Posterior cingulate gyrus (tissue), 11 donors: ENCODE measurements at places on chromosomes 7 and 10.

GRCh38 chr10:126459878-126460481 is 71.7 kb upstream of the ADAM12 start:
- peak; percentile 73 for DNase-seq

DNA sequence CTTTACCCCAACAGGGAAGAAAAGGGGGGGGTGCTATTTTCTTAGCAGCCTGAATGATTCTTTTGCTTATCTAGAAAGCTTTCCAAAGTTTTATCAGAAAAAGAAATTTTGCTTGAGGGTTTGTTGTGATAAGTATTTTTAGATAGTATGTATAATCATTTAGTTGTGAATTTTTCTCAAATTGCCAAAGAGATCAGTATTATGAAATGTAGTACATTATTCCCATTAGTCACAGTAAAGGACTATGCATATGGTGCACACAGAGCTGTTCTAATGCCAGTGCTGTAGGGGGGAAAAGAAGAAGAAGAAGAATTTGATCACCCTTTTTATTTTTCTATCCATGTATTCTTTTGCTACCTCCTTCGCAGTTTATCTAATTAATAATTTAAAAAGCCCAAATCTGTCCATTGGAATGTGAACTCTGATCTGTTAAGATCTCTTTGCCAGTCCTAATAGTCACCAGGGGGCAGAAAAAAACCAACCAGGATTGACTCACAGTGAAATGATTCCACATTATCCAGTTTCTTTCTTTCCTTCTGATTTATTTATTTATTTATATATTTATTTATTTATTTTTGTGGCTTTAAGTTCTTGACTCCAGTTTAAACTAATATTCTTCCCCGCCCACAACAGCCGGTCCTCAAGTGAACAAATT is 4.7 kb downstream of the RBM20 start:
- no peak for DNase-seq

- DNase-seq: no peak
Measured at GRCh38 chr7:36906448-36906847, 182.2 kb upstream of the AOAH start.

DNA sequence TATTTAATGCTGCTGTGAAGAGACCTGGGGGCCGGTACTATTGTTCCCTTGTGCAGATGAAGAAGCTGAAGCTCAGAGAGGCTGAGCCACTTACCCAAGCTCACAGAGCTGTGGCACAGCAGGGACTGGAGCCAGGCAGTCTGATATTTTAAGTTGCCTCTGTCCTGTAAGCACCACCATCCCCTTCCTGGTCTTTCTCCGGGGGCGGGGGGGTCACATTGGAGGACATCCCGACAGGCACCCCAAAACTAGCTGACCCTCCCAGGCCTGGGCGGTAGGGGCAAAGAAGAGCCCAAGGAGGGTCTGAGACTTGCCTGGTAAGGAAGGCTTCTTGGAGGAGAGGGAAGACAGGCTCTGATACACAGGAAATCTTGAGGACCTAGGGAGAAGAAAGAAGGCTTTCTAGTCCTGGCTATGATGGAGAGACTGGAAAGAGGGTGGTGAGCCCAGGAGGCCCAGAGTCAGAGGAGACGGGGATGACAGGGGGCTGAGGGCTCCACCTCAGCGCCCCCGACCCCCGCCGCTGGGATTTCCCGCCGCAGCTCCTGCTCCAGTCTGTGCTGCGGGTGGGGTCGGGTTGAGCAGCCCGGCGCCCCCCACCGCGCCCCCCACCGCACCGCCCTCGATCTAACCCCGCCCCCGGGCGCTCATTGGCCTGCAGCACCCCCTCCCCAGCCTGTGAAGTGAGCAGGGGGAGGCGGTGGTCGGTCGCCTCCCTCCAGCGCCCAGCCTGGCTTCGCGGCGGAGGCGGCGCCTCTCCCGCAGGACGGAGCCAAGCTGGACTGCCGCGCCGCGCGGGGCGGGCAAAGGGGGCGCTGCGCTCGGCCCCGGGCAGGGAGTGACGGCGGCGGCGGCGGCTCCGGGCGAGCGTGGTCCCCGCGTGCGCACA is at the start of gene ADCYAP1R1:
TSS of gene ADCYAP1R1 (plus strand) at position 711 of the 889 bp plus-strand sequence. CDS start 10,957 bp downstream, outside the sequence.
- peak; percentile 68 for DNase-seq

DNA sequence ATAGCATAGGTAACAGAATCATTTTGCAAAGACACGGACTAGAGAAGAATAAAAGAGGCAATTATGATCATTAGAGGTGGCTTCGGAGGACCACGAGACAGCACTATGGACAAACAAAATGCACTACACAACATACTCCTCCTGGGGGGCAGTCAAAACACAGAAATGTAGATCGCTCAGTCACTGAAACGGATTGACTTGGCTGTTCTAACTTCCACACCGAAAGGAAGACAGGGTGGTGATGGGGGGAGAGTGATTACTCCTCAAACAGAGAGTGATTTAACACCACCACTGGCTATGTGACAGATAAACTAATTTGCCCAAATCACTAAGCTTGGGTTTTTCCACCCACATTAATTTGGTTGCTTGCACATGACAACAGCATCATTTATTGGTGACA is 14.1 kb upstream of the PPA1 start:
- DNase-seq: no peak

DNA sequence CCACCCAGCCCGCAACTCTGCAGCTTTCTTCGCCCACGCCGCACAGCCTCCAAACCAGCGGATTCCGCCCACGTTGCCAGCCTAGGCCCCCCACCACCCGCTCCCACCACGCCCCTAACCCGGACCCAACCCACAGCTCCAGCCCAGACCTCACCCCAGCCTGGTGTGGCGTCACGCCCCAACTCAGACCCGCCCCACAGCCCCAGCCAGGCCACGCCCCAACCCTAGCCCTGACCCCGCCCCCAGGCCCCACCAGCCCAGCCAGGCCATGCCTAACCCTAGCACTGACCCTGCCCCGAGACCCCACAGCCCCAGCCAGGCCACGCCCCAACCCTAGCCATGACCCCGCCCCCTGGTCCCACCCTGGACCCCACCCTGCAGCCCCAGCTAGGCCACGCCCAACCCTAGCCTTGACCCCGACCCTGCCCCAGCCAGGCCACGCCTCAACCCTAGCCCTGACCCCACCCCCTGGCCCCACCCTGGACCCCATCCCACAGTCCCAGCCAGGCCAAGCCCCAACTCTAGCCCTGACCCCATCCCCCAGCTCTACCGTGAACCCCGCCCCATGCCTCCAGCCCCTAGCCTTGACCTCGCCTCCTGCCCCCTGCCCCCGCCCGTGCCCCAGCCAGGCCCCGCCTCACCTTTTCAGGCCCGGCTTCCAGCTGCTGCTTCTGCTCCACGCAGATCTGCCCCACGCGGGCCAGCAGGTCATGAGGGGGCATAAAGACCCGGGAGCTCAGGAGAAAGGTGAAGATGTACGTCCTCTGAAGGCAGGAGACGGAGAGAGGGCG is 64.0 kb downstream of the RASGEF1A start:
- DNase-seq: peak; percentile 80

DNA sequence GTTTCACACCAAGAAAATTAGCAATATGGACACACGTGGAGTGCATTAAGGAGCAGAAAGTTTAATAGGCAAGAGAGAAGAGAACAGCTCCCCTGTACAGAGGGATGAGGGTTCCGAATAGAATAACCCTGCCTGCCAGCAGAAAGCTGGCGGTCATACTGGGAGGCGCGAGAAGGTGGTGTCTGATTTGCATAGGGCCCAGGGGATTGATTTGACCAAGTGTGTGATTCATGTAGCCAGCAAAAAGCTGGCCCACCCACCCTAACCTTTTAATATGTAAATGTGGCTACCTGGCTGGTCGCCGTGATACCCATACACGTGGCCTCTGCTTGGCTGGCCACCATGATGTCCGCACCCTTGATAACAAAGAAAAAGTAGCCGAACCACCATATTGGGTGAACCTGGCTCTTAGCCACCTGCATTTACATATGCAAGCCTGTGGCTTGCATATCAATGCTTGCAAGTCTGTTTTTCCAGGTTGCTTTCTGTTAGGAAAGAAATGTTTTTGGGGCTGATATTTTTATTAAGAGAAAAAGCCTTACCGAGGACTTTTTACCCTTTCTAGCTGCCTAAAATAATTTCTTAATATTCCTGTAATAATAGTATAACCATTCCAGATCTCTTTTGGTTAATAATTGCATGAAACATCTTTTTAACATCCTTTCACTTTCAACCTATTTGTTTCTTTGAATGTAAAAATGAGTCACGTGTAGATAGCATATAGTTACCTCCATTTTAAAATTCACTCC is 20.5 kb upstream of the VWDE start:
- DNase-seq: no peak

DNA sequence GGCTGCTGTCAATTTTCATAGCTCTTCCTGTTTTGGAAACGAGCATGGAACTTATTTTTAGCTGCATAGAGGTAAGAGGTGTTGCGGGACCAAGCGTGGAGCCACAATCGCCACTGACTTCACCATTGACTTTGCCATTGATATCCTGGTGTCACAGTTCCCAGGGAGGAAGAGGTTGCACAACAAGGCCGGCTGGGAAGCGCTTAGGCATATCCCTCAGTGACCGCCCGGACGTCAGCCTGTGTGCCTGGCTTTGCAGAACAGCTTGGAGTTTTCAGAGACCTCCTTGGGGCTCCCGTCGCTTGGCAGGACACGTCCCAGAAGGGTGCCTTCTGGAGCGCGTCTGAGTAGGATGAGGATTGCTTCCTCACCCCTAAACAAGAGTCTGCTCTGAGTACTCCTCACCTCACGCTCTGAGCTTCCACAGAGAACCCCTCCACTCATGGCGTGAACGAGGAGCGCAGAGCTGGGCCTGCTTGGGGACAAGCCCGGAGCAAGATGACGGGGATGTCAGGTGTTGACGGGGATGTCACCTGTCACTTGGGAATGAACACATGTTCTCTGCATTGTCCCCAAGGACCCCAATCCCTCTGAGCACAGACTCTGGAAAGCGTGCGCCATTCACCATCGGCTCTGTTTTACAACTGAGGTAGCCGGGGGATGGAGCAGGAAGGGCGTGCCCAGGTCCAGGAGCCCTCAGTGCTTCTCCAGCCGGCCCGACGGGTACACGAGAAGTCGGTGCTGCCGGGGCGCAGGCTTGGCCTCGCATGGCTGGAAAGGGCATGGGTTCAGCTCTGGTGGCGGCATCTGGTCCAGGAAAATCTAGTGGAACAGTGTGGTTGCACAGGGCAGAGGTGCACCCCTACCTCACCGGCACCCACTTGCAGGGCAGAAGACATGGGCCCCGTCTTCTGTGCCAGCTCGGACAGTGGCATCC is 192.3 kb upstream of the SHH start:
- no peak for DNase-seq

- DNase-seq: no peak
Measured at GRCh38 chr10:132385389-132385667, 11.7 kb upstream of the PWWP2B start.

- no peak for DNase-seq
Measured at GRCh38 chr7:90710466-90710850, 114.3 kb downstream of the CDK14 start.

DNA sequence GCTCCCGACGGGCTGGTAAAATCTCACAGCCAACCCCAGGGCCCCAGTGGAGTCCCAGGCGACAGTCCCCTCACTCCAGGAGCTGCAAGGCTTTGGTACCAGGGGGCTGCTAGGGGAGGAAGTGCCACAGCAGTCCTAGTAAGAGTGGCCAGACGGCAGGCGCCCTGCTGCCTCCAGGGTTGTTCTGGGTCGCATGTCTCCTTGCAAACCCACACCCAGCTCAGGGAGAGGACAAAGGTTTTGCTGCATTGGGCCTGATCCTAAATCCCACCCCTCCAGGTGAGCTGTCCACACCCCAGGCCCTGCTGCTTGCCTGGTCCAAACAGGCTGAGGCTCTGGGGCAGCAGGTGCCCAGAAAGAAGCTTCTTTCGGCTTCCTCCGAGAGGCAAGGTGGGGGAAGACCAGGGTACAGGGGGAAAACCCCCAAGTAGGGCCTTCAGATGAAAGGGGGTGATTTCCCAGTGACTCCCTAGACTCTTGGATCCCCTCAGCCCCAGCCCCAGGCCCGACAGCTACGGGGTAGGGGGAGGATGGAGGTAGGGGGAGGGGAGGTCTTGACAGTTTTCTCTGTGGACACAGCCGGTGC is 4.2 kb upstream of the KCP start:
- peak; percentile 55 for DNase-seq

DNA sequence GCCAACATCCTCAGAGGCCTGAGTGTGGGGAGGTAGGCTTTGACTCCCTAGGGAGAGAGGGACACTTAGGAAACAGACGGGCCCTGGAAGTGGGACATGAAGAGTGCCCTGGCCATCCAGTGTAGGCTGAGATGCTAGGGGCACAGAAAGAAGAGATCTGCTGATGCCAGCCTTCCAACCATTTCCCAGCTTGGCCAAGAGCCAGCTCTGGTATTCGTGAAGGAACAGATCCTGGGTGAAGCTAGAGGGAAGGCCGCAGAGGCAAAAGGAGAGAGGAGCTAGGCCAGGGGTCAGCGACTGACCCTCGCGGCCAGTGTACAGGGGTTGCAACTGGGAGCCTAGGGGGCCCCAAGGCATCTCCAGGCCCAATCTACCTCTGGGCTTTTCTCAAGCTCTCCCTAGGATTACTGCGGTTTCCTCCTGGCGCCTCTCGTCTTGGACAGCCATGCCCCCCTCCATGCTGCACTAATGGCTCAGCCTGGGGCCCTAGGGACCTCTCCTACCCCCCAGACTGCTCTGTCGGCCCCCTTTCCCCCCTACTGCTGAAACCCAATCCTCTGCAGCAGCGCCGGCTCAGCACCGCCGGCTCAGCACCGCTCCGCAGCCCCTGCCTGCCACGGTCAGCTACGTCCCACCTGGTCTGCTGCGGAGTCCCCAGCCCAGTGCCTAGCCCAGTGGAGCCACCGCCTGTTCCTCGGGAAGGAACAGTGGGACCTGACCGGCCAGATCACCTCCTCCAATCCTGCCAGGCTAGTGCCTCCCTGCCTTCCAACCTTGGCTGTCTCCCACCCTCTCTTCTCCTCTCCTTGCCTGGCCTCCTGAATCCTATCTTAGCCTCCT is at the start of gene ASIC3:
TSS of gene ASIC3 (plus strand) at position 556 of the 840 bp plus-strand sequence. CDS start 355 bp downstream, outside the sequence.
- no peak for DNase-seq

DNA sequence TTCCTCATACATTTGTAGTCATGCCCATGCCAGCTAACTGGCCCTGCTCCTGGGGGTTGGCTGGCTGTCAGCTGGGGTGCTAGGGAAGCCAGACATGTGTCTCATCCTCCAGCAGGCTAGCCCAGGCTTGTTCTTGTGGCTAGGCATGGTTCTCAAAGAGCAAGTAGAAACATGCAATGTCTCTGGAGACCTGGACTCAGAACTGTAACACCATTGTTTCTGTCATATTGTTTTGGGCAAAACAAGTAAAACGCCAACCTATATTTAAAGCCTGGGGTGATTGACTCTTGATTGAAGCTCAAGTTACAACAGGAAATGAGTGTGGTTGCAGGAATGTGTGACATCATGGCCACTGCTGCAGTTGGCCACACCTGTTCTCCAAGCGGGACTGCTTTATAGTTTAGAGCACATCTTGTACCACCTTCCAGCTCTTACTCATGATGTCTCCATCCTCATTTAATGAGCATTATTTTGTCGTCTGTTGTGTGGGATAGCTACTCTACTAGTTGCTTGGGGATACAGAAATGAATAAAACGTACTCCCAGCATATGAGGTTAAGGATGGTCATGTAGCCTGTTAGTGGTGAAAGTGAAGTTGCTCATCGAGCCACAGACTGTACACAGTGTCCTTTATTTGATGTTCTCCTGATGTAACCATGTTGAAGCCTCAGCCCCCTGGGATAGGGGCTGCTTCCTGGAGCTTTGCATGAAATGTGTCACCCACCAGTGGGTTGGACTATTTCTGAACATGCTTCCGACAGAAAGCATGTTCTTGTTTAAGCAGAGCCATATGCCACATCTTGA is 168.4 kb downstream of the SORCS3 start:
- no peak for DNase-seq

GRCh38 chr7:118280319-118281012 is 56.0 kb downstream of the ANKRD7 start:
- no peak for DNase-seq
